A549 (cell line): ENCODE measurements at places on chromosomes 5 and 9. TPM values are rescaled to one million over a fixed set of nuclear protein-coding genes. Genes with fewer than 3 reads are reported as not detected.

Gene NR5A1
- not detected in 3 replicates for polyA plus RNA-seq

DNA sequence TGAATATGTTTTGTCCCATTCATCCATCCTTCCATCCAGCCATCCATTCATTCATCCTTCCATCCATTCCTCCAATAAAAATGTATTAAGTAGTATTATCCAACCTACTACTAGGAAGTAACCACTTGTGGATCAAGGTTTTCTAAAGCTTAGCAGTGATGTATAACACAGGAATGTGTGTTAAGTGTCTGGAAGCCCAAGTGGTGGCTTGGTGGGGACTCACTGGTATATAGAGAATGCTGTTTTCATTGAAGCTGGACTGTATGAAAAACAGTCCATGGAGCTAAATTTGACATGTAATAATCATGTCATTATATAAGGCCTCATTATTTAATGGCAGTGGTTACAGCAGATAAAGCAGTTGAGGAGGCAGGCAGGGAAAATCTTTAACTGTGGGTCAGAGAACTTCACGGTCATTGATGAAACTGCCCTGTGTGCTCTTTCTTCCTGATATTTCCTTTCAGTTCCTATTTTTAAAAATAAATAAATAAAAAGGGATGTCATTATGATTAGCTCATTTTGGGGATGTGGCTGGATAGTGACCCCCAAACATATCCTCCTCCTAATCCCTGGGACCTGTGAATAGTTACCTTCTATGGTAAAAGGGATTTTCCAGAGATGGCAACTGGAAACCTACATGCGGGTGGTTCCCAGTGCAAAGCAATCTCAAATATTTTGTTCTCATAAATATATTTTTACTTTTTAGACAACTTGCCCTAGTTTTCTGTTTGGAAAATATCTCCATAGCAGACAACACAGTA lies 82.3 kb downstream of the DAPK1 start:
- no peak for DNase-seq

DNA sequence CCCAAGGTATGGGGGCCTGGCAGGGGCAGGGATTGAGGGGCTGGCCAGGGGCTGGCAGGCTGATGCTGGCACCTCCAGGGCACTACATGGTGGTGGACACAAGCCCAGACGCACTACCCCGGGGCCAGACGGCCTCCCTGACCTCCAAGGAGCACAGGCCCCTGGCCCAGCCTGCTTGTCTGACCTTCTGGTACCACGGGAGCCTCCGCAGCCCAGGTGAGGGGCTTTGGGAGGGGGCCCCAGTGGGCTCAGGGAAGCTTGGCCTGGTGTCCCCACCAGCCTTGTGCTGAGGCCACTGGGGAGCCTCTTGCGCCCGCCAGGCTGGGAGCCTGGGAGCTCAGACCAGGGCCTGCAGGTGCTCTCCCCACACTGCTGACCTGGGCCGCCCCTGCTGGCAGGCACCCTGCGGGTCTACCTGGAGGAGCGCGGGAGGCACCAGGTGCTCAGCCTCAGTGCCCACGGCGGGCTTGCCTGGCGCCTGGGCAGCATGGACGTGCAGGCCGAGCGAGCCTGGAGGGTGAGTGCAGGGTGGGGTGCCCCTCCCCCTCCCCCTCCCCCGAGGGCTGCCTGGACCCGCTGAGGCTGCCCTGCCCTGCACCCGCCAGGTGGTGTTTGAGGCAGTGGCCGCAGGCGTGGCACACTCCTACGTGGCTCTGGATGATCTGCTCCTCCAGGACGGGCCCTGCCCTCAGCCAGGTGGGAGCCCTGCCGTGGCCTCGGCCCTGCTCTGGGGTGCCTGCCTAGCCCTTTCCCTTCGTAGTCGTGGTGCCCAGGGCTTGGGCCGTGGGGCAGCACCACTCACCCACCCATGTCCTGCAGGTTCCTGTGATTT lies 5.7 kb downstream of the MAMDC4 start:
- no peak for DNase-seq

DNA sequence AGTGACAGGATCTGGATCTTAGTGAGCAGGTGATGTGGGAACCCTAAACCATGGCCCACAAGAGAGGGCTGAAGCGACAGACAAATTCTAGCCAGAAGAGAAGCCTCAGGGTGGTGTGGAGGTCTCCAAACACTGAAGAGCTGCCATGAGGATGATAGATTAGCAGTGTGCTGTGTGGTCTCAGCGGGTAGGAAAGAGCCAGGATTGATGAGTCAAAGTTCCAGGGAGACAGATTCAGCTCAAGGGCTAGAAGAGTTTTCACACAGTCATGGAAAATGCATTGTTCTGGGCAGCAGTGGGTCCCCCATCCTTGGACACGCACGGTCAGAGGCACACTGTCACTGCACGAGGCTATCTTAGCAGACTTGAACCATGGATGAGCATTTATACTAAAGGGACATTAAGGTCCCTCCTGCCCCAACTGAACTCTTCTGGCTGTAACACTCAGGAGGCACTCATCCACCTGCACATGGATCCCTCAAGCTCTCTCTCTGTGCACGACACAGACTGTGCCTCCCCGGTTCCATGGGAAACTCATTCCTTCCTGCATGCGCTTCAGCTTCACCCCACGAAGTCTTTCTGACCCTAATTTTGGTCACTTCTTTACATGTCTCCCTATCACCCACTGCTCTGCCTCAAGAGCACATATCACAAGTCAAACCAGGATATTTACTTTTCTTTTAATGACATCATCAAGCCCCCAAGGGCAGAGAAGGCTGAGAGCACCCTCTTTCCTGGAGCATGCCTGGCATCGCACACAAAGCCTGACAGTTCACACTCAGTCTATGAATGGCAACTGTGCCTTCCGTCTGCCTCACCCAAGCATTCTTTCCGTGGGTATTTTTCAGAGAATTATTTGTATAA lies 84.8 kb downstream of the TLE1 start:
- peak; percentile 49 for DNase-seq

GRCh38 chr9:118577121-118577520 lies 792.1 kb downstream of the BRINP1 start:
- no peak for DNase-seq
